ENCODE measurements at places on chromosomes 2 and 18.

DNA sequence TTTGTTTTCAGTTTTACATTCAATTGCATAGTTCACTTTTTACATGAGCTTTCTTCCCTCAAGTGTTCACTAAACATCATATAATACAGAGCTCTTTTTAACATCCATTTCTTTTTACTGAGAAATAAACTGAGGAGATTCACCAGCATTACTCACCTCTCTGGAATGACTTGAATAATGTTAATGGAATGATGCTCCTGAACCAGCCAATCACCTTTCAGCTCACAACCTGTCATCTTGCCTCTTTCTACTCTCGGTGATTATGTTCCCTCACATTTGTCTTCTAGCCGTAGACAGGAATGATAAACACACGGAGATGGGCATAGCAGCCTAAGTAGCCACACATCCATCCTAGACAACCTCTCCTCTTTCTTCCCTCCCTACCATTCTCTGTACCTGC lies 301.7 kb downstream of the PAX3 start:
- DNase-seq, result no peak

- DNase-seq, result no peak
Observed at GRCh38 chr18:23650968-23651927, 11.5 kb downstream of the ANKRD29 start.

- DNase-seq, result no peak
Observed at GRCh38 chr2:46645681-46646162, 166.4 kb downstream of the TMEM247 start.

- DNase-seq, result no peak
Observed at GRCh38 chr2:27243391-27244130, 19.3 kb downstream of the SLC30A3 start.

GRCh38 chr18:74316257-74317170 lies 875 bp downstream of the C18orf63 start:
- no peak for DNase-seq

GRCh38 chr2:2291500-2292260 lies 39.4 kb downstream of the MYT1L start:
- no peak for DNase-seq
